NCI-H226 (cell line): ENCODE measurements at places on chromosomes 5 and 9.

- DNase-seq = no peak
Measured at GRCh38 chr9:129235041-129235930, 57.2 kb upstream of the IER5L start.

- peak; percentile 66 for DNase-seq
Measured at GRCh38 chr5:31901807-31902530, 263.0 kb downstream of the PDZD2 start.

GRCh38 chr9:33453286-33453860, 6.0 kb upstream of the AQP3 start:
- DNase-seq = peak; percentile 4

DNA sequence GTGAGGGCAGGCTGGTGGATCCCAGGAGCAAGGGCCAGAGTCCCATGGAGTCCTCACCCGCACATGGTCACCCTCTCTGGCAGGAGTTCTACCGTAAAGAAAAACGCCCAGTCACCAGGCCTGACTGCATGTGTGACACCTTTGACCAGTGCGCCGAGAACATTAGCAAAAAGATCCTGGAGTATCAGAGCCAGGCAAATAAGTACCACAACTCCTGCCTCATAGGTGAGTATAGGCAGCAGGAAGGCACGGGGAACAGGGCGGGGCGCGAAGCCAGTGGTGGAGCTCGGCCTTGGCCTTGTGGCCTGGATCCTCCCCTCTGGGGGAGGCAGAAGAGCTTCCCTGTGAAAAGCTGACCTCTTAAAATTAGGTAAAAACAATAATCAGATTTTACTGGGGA, 45.4 kb upstream of the TDRD7 start:
- DNase-seq = no peak

- no peak for DNase-seq
Measured at GRCh38 chr9:15469406-15469805, 41.4 kb downstream of the PSIP1 start.

DNA sequence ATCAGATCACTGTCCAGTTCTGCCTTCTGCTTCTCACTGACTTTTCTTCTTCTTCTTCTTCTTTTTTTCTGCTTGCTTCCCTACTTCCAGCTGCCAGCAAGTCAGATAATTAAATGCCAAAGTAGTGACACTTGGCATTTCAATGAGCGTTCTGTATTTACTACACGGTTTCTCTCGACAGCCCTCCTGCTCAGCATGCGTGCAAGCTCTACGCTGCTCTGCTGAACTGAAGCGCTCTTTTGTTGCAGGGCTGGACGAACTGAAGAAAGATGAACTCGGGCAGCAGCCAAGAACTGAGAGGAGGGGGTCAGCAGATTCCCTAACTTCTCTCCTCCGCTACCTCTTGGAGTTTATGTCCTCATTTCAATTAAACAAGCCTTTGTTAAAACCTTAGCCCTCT, 319.1 kb downstream of the GLIS3 start:
- DNase-seq = no peak
